ENCODE measurements at places on chromosomes 16 and 17.
A peak's percentile ranks its signal among the peaks of the same experiment; 100 is the strongest.

GRCh38 chr17:34633351-34633750 lies 54.0 kb downstream of the TMEM132E start:
- no peak for DNase-seq

- no peak for DNase-seq
Measured at GRCh38 chr17:73823684-73824083, 179.4 kb upstream of the SDK2 start.

DNA sequence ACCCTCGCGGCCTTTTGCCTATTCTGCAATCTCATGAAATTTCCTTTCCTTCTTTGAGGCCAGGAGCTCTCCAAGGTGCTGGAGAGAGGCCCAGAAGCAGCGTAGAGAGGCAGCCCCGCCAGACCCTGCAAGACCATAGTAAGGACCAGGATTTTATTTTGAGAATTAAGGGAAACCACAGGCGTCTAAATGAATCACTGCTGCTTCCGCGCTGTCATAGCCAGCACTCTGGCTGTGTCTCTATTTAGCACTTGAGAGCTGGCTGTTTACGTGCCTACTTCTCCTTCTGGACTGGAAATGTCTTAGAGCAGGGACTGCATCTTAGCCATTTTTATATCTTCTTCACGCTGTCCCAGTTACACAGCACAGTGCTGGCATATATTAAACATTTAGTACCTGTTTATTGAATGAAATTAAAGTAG lies 37.6 kb upstream of the PIRT start:
- DNase-seq: no peak

- no peak for DNase-seq
Measured at GRCh38 chr17:73091410-73091769, 1.1 kb downstream of the SLC39A11 start.

- no peak for DNase-seq
Measured at GRCh38 chr17:71085238-71086033, 916.1 kb downstream of the KCNJ2 start.

DNA sequence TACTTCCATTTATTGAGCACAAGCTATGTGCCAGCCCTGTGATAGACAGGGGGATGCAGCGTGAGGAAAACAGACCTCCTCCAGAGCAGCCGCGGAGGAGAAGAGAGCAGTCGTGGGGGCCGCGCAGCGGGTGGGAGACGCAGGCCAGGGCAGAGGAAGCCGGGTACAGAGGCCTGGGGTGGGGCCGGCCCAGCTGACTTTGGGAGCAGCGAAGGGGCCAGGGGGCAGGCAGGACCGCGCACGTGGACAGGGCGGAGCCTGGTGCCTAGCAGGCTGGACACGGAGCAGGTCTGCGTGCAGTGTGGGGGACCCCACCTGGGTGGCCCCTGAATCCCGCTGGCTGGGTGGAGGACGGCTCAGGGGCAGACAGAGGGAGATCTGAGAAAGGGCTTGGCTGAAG lies 46.2 kb downstream of the ZFPM1 start:
- no peak for DNase-seq

- no peak for DNase-seq
Measured at GRCh38 chr17:1506649-1507267, 9.7 kb downstream of the INPP5K start.

DNA sequence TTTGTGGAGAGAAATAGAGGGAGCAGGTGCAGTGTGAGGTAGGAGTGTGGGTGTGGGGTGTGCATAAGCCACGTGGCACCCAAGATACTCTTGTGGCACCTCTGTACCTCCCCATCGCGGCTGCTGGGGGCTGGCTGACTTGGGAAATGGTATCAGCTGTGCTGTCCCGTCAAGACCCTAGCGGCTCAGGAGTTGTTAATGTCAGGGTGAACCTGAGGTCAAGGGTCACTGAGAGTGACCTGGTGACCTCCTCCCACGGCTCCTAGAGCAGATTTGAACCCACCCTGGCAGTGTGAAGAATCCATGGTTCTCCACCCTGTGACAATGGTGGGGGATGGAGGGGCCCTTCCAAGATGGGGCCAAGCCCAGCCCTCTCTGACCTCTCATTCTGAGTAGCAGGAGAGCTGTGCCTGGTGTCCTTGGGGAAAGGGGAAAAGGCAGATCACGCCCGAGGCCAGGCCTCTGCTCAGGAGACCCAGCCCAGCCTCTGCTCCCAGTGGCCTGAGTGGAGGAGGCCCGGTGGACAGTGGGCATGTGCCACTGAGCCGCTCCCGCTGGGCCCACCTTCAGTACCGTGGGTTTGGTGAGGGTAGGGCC lies 3.0 kb upstream of the WFIKKN2 start:
- no peak for DNase-seq

DNA sequence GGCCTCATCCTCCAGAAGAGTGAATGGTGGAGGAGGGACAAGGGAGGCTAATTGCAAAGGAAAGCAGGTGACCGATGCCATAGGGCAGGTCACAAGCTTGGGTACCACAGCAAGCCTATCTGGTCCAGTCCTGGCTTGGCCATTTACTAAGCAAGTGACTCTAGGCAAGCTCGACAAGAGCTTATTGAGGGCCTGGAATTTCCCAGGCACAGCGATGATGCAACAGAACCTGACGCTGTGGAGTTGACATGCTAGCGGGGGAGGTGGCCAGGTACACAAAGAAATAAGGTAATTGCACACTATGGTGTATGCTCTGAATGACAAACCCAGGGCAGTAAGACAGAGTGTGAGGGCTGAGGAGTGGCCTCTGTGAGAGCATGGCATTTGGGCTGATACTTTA lies 98.5 kb downstream of the PGS1 start:
- no peak for DNase-seq

GRCh38 chr17:32445971-32446370 lies 1.7 kb downstream of the PSMD11 start:
- DNase-seq: no peak

DNA sequence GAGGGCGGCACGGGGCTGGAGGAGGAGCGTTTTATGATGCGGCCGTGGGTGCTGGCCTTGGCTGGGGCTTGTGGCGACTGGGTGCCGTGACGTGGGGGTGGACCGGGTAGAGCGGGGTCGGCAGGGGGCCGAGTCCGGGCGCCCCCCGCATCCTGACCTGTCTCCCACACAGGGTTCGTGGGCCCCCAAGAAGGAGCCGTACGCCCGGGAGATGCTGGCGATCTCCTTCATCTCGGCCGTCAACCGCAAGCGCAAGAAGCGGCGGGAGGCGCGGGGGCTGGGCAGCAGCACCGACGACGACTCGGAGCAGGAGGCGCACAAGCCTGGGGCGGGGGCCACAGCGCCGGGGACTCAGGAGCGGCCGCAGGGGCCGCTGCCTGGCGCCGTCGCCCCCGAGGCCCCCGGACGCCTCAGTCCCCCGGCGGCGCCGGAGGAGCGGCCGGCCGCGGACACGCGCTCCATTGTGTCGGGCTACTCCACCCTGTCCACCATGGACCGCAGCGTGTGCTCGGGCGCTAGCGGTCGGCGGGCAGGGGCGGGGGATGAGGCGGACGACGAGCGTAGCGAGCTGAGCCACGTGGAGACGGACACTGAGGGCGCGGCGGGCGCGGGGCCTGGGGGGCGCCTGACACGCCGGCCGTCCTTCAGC lies 81.6 kb downstream of the ARHGAP23 start:
- no peak for DNase-seq

GRCh38 chr16:66608241-66609138 lies 4.0 kb downstream of the CMTM3 start:
- peak; percentile 91 for DNase-seq

- DNase-seq: no peak
Measured at GRCh38 chr16:59341368-59341767, 607.3 kb upstream of the GOT2 start.

DNA sequence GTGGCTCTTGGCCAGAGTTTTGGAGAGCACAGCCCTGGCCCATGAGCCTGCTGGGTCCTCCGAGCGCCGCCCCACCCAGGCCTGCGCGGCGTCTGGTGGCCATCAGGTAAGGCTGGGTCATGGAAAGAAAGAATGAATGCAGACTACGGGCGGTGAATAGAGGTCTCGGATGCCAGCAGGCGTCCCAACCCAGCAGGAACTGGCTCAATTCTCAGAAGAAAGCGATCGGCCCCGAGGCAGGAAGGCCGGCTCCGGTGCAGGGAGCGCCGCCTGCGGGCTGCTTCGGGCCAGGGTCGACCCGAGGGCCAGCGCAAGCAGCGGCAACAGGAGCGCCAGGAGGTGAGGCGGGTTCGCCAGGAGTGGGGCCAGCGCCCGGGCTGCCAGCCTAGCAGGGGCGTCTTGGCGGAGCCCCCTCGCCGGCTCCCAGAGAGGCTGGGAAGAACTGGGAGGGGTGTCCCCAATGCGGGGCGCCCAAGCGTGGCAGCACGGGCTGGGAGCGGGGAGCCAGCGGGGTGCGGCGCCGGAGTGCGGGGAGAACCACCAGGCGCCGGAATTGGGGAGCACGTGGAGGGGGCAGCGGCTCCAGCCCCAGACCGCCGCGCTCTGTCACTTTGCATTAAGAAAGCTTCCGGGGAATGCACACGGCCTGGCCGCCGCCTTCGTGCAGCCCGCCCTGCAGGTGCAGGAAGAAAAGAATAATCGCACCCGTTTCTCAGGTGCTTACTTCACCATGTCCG lies 7.1 kb upstream of the TMC5 start:
- no peak for DNase-seq

DNA sequence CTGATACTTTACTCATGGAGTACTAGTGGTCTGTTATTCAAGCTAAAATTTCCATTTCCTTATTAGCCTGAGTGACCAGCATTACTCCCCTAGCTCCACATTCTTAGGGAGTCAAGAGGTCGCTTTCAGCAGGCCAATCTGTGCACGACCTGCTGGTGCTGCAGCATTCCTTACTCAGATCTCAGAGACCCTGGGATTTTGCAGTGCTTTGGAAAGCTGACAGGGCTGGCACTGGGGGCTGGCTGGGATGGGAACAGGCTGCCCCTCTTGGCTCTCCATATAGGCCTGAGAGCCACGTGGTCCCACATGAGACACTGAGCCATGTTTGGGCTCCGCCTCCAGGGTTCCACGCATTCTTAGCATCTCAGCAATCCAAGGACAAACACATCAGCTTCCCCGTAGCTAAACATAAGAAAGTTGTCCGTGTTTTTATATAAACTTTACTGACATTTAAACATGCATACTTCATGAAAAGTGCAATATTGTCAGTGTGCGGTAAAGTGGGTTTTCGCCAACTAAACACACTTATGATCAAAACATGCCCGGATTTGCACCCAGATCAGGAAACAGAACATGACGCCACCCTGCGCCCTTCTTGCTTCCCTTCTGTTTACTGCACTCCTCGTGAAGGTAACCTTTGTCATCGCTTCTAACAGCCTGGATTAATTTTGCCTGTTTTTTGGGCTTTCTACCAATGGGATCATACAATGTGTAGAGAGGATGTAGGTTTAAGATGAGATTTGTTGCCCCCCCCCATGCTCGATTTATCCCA lies 254.5 kb upstream of the CACNG5 start:
- no peak for DNase-seq

DNA sequence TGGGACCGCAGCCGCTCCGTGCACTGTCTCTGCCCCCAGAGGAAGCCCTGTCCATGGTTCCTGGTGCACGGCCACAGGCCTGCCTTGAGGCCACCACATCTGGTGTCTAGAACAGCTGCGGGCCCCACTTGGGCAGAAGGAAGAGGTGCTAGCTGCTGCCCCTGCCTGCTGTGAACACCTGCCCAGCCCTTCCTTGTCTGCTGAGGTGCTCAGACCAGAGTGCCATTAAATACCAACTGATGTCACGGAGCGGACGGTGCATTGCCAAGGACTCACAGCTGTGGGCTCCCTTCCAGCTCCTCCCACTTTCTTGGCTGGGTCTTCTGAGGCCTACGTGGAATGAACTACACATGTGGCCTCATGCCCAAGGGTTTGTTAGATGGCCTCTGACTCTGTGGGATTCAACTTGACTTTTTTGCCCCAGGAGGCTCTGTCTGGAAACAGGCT lies 146.1 kb downstream of the RAB11FIP4 start:
- DNase-seq: no peak

- no peak for DNase-seq
Measured at GRCh38 chr17:46745376-46745775, 73.1 kb downstream of the WNT3 start.

GRCh38 chr16:50546125-50546524 lies 2.1 kb upstream of the NKD1 start:
- no peak for DNase-seq

DNA sequence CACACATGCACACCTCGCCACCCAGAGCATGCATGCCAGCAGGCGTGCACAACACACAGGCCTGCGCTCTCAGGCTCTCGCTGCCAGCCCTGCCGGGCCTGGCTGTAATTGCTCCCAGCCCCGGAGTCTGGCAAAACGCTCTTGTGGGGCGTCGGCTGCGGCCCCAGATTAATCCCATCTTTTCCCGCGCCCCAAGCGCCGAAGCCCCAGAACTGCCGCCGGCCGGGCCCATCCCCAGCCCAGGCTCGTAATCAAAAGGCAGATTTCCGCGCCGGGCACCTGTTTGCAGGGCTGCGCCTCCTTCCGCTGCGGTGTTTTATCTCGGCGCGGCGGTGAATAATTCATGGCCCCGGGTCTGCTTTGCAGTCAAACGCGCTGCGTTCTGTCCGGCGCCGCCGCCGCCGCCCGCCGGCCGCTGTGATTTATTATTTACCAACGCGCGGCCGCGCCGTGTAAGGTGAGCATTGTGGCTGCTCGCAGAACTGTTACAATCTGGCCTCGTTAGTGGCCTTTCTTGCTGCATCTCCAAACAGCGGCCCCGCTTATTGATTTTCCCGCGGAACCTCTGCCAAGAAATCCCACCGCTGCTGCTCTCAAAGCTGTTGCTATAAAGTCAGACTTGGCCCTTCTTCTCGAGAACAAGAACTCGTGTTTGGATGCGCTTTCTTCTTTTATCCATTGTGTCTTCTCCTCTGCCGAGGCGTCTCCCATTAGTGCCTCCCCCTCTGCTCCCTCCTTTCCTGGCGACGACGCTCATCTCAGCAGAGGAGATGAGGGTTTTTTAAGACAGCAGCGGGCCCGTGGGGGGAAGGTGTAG lies 126.1 kb downstream of the IRX5 start:
- no peak for DNase-seq

GRCh38 chr17:28151001-28151400 lies 108.5 kb downstream of the NLK start:
- no peak for DNase-seq

DNA sequence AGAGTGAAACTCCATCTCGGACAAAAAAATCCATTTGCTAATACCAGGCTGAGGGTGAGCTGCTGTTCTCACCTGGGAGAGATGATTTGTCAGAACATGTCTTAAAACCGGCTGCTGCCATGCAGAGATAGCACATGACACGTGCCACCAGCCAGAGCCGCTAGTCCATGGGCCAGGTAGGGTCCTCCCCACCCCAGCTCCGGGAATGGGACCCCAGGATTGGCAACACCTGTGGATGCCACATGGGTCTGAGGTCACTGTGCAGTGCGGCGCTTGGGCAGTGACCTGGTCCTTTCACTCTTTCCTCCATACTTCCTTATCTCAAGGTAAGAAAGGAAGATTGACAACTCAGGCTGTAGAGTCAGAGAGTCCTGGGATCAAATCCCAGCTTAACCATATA lies 393.3 kb upstream of the TNRC6C start:
- DNase-seq: no peak

- DNase-seq: no peak
Measured at GRCh38 chr16:72847187-72848027, 200.5 kb downstream of the ZFHX3 start.

All from CD4-positive, alpha-beta T cell treated with Interleukin-6 for 4 hours (primary cell).